ENCODE measurements at places on chromosomes 1 and 21.

DNA sequence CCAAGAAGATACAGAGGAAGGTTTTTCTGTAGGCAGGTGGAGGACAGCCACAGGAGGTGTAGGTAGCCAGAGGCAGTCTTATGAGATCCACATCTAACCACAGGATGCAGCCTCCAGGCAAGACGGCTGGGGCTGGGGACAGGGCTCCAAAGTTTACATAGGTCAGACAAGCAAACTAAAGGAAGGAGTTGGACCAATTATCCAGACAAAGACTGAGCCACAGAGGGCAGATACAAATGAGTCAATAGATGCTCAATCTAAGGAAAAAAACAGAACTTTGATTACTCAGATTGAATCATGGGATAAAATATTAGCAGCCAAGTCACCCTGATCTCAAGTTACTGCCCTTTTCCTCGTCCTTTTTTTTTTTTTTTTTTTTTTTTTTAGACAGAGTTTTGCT, 91.6 kb downstream of the RGS7 start:
- no peak for DNase-seq

GRCh38 chr1:33298623-33299277, 22.1 kb downstream of the A3GALT2 start:
- DNase-seq: peak; percentile 49

GRCh38 chr1:214135886-214136285, 145.1 kb upstream of the SMYD2 start:
- peak; percentile 56 for DNase-seq

DNA sequence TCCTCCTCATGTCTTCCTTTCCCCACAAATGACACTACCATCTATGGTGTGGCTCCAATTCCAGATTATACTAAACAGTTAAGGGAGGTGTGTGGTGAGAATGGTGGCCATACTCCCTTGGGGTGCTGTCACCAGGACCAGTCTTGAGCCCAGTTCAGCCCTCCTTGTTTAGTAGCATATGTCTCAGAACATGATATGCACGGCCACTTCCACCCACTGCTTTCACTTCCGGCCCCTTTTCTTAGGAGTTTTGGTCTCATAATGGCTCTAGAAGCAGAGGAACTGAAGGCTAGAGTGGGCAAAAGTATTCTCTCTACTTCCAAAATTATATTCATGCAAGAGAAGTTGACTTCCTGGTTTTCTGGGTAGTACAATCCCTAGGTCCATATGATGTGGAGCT, 45.3 kb upstream of the CACNA1E start:
- DNase-seq: no peak

- peak; percentile 19 for DNase-seq
Observed at GRCh38 chr1:164805399-164805798, 246.4 kb downstream of the PBX1 start.

- DNase-seq: no peak
Observed at GRCh38 chr1:81430955-81431623, 369.6 kb upstream of the ADGRL2 start.

DNA sequence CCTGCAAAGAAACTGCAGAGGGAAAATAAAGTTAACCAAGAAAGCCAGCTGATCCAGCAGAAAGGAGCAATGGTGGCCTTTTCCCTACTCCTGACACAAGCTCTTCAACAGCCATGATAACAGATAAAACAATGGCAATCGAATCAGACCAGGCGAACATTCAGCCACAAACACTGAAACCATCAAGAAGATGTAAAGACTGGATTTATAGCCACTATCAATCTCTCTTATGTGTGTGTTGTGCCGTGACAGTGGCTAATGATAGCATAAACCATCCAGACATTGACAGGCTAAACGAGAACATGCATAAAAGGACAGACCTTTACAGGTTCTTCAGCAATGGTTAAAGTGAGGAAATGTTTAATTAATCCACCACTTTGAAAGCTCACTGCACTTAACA, 78.1 kb upstream of the RAB4A start:
- DNase-seq: no peak

- DNase-seq: no peak
Observed at GRCh38 chr1:231419738-231420298, 2.3 kb downstream of the EGLN1 start.

- peak; percentile 79 for DNase-seq
Observed at GRCh38 chr1:27496604-27497155, 6.7 kb upstream of the WASF2 start.

- no peak for DNase-seq
Observed at GRCh38 chr21:17467829-17468228, 45.0 kb upstream of the CXADR start.

All from fibroblast of skin of right biceps (primary cell).